ENCODE measurements at places on chromosomes 16 and 17.

DNA sequence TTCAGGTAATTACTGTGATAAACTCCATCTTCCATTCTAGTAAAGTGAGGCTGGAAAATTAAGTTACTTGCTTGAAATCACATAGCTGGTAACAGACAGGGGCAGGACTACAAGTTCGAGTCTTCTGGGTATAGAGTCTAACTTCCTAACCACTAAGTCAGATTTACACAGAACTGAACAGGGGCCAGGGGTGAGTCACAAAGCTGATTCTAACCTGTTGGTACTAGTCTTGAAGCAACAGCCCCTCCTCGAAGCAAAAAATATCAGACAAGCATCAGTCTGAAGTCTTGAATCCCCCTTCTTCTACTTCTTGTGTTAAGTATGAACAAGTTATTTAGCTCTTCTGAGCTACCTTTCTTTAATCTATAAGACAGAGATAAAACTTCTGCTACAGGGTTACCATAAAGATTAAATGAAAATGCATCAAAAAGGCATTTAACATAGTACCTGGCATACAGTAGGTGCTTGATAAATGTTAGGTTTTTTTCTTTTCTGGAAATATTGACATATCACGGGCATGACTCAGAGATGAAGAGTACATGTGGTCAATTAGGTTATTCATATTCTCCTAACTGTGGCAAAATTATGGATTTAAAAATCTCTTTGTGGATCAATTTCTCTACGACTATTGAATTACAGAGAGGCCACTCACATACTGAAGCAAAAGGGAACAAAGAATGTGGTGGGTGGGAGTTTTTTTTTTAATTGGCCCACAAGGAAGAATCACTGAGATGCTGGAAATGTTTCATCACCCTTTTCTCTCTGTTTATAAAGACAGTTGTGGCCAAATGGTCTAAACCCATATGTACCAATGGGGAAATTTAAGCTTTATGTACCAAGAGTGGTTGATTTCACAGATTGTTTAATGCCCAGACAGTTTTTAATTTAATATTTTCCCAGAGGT is 266.9 kb upstream of the DYNLRB2 start:
- peak; percentile 82 for DNase-seq

DNA sequence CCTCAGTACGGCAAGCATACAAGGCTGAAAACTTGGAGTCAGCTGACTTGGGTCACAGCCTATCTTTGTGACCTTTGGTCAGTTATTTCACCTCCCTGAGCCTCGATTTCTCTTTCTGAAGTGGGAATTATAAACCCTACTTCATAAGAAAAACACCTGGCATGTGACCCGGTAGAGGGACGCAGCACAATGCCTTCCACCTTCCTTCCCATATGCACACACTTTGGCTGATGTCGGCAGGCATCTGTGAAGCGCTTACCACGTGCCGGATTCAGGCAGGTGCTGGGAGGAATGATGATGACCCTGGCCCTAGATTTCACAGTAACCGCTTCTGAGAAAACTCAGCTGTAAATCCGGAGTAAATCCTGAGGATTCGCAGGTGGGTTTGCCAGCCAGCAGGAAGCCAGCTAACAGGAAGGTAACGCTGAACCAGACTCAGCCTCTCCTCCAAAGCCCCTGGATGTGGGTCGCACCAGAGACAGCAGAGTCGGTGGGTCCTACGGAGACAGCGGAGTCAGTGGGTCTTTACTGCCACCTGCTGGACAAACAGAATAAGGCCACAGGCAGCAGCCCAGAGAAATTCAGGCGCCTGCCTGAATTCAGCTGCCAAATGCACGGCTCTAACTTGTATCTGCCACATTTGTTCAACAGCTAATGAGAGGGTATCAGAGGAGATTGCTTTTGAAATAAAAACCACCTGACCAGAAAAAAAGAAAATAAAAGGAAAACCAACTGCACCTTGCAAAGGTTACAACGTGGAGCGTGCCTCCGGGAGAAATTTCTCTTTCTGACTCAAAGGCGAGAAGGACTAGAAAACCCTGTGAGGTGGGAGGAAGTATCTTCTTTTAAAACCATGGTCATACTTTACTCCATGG is 16.6 kb downstream of the COPRS start:
- peak; percentile 73 for DNase-seq

DNA sequence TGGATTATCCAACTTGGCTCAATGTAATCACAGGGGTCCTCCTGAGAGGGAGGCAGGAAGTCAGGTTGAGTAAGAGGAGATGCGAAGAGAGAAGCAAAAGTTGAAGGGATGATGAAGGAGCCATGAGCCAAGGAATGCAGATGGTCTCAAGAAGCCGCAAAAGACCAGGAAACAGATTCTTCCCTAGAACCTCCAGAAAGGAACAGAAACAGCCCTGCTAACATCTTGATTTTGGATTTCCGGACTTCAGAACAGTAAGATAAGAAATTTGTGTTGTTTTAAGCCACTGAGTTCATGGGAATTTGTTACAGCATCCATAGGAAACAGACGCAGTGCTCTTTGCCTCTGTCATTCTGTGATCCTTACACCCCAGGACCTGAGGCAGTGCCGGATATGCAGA is 26.8 kb downstream of the CMTR2 start:
- no peak for DNase-seq

GRCh38 chr17:9905902-9906301 is 831 bp upstream of the RCVRN start:
- DNase-seq = peak; percentile 68

GRCh38 chr16:67825119-67825518 is 17.0 kb upstream of the THAP11 start:
- no peak for DNase-seq

DNA sequence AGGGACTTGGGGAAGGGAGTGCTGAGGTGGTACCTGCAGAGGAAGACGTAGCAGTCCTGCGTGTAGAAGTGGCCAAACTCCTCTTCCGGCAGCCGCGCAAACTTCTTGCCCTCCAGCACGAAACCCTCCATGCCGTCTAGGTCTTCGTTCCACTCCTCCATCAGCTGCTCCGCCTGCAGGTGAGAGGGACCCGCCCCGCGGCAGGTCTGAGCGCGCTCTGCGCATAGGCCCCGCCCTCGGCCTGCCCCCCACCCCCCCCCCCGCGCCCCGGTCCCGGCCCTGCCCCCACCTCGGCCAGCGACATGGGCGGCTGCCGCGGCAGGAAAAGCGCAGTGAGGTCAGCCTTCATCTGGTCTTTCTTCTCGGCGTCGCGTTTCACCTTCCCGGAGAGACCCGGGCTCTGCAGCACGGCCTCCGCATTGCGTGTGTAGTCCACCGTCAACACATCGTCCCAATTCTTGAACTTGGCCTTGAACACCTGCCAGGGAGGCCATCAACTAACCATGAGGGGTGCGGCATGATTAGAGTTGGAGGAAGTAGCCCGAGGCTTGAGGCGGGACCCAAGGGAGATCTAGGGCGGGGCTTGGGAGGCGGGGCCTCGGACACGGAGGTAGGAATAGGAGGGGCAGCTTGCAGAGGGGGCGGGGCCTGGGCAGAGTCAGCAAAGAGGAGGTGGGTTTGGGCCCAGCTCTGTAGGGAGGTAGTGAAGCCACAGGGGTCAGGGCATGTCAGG is 11.5 kb downstream of the FLII start:
- peak; percentile 63 for DNase-seq

DNA sequence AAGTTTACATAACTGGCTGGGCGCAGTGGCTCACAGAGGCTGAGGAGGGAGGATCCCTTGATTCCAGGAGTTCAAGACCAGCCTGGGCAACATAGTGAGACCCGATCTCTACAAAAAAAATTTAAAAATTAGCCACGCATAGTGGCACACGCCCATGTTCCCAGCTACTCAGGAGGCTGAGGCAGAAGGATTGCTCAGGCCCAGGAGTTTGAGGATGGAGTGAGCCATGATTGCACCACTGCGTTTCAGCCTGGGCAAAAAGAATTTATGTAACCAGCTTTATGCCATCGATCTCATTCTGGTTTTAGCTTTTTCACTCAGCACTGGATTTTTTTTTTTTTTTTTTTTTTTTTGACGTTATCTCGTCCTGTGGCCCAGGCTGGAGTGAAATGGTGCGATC is 9.1 kb upstream of the CD300E start:
- peak; percentile 70 for DNase-seq

DNA sequence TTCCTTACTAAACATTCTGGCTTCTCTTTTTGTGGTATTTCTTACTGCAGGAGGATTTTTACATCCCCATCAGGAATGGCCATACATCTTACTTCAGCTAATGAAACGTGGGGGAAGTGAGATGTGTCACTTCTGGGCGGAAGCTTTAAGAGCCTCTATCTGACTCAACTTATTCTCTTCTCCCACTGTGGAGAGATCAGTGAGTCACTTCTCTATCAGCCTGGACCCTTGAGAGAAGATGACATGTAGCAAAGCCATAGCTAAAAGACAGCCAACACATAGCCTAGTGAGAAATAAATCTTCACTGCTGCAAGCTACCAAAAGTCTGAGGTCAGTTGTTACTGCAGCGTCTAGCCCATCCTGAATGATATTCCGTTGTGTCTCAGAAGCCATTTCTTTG is 1066.7 kb upstream of the RBFOX1 start:
- no peak for DNase-seq

All from GM23248 (cell line).